ENCODE measurements at places on chromosomes 11 and 22.

DNA sequence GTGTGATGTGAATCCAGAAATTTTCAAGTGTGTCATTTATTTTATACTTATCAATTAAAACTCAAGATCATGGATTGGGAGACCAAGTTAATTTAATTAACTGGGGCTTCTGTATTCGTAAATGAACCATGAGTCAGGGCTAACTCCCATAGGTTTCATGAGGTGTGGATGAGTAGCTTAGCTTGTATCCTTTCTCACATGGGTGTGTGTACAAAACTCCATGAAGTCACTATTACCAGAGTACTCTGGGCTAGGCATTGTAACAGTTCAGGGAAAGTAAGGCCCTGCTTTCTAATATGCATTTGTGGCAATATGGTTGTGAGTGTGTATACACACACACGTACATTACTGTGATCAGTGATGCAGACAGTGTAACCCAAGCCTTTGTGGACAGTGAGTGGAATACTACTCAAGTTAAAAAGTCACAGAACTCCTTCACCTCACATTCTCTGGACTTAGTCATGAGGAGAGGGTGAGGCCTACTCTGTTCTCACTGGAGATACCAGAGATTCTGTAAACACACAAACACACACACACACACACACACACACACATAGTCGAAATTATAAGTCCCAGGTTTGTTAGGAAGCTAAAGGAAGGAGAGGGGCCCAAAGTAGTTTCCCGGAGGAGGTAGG is 3.5 kb downstream of the CNTF start:
- DNase-seq, result no peak

GRCh38 chr22:44892803-44893730 is 116.7 kb downstream of the PHF21B start:
- DNase-seq, result peak; percentile 28

- no peak for DNase-seq
Observed at GRCh38 chr22:46002757-46003270, 25.9 kb upstream of the WNT7B start.

DNA sequence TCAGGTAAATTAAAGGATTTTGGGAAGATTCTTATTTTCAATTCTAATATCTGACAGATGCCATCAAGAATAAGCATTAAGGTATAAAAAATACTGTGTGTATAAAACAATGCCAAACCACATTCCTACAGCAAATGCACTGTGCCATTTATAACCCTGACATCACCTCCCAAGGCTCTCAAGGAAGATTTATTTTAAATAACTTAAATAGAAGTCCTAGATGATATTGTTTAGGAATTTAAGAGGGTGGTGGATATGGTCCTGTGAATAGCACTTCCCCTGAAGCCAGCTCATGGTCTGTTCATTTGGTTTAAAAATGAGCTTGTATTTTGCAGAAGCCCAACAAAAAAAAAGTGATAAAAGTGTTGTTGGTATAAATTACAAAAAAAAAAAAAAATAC is 32.1 kb downstream of the PPIL2 start:
- DNase-seq, result no peak

- DNase-seq, result peak; percentile 44
Observed at GRCh38 chr11:2306877-2307500, 5.2 kb downstream of the TSPAN32 start.

GRCh38 chr22:19503869-19504268 is 20.3 kb downstream of the CLDN5 start:
- DNase-seq, result peak; percentile 57

DNA sequence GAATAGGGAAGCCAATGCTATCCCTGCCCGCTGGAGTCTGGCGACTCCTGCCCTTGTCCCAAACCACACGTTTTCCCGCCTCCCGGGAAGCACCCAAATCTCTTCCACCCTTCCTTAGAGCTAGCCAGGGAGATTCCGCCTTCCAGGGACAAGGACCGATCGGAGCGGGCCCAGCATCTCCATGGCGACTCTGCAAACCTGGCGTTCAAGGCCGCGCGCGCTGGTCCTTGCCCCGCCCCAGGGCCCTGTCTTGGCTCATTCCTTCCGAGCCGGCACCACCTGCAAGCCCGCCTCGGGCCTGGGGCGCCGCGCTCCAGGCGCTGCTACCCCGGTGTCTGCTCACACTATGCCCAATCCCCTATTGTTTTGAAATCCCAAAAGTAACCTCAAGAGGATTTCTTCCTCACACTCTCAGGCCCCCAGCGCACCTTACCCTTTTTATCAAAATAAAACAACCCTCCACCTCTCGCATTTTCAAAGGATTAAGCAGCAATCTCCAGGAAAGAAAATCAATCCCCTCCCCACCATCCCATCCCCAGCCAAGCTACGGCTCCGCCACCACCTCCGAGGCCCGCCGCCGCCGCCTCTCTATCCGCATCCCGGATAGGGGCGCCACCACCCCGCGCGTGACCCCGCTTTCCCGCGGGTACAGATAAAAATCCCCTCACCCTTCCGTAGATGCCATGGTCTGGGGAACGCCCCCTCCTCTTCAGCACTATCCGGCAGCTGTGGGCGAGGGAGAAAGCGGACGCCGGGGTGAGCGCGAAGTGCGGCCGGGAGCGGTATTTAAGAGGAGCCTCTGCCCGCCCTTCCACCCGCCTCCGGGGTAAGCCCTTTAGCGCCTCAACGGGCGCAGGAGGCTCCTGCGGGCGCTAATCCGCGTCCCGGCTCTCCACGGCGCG is 825 bp downstream of the SLC1A2 start:
- peak; percentile 59 for DNase-seq

- DNase-seq, result peak; percentile 83
Observed at GRCh38 chr22:21642584-21643448, 714 bp downstream of the SDF2L1 start.

GRCh38 chr22:27580311-27580897 is 221.2 kb downstream of the MN1 start:
- no peak for DNase-seq

DNA sequence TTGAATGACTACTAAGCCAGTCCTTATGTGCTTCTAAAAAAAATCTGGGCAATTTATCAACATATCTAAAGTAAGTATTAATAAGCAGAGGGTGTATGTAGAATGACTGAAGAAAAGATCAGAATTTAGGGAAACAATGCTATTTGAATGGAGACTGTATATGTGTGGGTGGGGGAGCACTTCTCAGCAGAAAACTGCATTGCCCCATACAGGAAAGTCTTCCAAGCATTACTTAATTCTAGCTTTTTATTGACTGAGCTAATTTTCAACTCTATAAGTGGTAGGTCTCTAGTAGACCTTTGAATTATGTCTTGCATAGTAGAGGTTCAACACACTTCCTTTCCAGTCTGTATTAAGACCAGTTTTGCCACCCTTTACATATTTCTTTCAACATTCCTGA is 41.7 kb downstream of the CASP12 start:
- DNase-seq, result no peak

GRCh38 chr11:33696931-33697638 is 3.5 kb downstream of the C11orf91 start:
- no peak for DNase-seq

DNA sequence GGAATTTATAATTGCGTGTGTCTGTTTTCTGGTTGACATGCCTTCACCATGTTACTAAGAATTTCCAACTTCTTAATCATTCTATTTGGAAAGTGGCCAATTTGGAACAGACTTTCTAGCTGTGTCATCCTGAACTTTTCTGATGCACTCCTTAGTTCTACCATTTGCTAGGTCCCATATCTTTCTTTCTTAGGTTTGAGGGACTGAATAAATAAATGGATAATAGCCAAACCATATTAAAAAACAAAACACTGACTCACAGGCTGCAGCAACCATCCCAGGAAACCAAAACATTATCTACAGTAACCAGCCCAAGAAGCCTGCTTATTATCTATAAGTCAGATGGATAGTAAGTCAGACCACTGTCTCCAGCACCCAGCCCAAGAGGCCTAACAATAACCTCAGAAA is 57.5 kb upstream of the PLET1 start:
- no peak for DNase-seq

- DNase-seq, result no peak
Observed at GRCh38 chr11:79336797-79337517, 103.9 kb downstream of the TENM4 start.

GRCh38 chr11:87974797-87975196 is 200.4 kb downstream of the RAB38 start:
- DNase-seq, result no peak

- no peak for DNase-seq
Observed at GRCh38 chr11:74896311-74896710, 52.6 kb downstream of the XRRA1 start.

DNA sequence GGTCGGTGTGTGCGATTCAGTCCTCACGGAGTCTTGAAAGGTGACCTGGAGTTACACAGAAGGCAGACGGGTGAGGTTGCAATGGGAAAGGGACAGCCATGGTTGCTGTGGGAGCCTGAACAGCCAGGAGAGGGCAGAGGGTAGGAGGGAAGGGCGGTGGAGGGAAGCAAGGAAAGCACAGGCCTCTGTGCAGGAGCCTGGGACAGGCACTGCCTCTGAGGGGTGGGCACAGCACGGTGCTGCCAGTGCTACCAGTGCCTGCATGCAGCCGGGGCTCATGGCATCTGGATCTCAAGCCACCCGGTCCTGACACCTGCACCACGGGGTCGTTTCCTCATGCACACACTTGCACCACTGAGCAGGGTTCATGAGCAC is 401.0 kb downstream of the TBC1D22A start:
- DNase-seq, result no peak

DNA sequence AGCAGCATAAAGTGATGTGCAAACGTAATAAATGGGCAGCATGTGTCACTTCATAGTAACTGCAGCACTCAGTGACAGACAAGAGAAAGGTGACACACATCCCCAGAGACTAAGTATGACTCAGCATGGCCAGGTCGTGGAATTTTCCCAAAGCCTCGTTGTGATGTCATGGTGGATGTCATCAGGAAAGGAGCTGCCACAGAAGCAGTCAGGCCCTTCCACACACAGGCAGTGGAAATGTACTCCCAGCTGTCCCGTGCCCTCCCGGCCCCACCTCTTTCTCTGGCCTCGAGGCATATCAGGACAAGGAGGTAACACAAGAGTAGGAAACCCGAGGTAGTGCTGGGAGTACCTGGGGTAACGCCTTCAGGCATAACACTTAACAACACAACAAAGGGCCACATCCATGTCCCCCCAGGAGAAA is 8.1 kb downstream of the PC start:
- DNase-seq, result no peak

DNA sequence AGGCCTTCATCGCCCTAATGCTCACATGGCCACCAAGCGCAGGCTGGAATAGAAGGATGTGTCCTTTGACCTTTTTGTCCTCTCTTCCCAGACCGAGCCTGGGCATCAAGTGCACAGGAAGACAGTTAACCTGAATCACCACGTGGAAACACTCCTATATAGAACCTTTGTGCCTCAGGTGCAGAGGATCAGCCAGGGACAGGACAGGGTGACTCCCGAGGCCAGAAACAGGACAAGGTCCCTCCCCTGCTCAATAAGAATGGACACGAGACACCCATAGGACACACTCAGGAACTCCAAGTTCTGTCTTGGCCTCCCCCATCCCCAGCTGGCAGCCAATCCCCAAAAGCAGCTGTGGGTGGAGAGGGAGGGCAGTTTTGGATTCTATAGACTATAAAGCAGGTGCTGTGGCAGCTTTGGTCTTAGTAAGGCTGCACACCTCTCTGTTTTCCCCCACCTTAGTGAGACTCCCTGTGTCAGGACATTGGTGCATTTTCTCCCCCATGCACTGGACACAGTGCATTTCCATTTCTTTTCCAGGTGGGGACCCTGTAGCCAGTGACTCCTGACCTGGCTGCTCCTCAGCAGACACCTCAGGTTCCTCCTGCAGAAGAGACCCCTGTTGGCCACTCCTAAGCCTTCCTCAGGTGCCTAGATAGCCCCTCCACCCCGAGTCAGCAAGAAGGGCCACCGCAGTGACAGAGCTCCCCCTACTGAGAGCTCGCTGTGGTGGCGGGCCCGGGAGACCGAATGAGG is 43.6 kb upstream of the POU2AF1 start:
- DNase-seq, result peak; percentile 79

- peak; percentile 81 for DNase-seq
Observed at GRCh38 chr11:121426476-121427399, 25.4 kb upstream of the SORL1 start.

GRCh38 chr11:3130269-3131071 is 34.6 kb downstream of the OSBPL5 start:
- no peak for DNase-seq

DNA sequence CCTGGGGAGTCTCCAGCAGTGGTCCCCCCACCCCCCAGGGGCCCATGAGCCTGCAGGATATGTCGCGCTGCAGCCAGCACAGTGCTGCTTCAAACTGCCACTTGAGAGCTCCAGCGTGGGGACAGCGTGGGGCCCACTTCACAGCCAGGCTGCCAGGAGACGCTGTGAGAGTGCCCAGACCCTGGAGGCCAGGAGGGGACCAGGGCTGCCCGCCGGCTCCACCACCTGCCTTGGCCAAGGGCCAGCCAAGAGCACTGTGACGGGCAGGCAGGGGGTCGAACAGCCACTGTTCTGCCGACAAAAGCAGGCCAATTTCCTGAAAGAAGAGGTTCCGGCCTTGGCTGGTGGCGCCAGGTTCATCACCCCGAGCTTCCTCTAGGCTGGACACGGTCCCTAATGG is 60.2 kb downstream of the FLRT1 start:
- DNase-seq, result no peak

DNA sequence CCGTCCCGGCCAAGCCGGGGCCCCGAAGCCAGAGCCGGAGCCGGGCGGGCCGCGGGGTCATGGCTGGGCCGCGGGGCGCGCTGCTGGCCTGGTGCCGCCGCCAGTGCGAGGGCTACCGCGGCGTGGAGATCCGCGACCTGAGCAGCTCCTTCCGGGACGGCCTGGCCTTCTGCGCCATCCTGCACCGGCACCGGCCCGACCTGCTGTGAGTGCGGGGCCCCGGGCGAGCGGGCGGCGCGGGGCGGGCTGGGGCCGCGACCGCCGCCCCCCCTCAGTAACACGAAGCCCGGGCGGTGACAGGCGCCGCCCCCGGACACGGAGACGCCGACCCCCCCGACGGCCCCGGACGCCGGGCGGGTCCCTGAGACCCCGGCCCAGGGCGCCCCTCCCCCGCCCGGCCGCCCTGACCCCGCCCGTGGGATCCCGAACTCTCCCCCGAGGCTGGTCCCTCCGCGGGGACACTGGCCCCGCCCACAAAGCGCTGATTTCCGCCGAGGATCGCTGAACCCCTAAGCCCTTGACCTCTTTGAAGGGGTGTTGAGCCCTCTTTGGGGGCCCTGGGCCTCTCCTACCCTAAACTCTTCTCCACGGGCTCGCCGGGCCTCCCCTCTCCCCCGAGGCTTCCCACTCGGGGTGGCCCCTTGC is 389 bp downstream of the MICALL1 start:
- peak; percentile 73 for DNase-seq

DNA sequence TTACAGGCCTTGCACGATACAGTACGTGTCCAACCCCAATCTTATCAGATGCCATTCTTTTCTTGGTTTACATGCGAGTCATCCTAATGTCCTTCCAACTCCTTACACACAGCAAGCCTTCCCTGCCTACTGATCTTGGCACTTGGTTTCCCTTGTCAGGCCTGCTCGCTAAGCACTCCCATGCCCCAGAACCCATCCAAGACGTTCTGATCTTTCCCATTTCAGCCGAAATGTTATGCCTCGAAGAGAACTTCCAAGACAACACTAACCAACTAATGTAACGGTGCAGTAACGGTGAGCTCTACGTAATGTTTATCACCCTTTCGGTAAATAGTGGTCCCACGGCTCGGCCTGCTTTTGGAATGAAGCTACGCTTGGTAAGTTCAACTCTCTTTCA is 521 bp downstream of the PES1 start:
- DNase-seq, result no peak

GRCh38 chr11:5304046-5304445 is 2.3 kb upstream of the OR51B4 start:
- DNase-seq, result no peak

- DNase-seq, result no peak
Observed at GRCh38 chr22:27223317-27224177, 566.2 kb downstream of the MIAT start.

- no peak for DNase-seq
Observed at GRCh38 chr11:6397156-6397555, 6.9 kb downstream of the SMPD1 start.
